ENCODE measurements at places on chromosomes 11 and 22.
A peak's percentile ranks its signal among the peaks of the same experiment; 100 is the strongest.

DNA sequence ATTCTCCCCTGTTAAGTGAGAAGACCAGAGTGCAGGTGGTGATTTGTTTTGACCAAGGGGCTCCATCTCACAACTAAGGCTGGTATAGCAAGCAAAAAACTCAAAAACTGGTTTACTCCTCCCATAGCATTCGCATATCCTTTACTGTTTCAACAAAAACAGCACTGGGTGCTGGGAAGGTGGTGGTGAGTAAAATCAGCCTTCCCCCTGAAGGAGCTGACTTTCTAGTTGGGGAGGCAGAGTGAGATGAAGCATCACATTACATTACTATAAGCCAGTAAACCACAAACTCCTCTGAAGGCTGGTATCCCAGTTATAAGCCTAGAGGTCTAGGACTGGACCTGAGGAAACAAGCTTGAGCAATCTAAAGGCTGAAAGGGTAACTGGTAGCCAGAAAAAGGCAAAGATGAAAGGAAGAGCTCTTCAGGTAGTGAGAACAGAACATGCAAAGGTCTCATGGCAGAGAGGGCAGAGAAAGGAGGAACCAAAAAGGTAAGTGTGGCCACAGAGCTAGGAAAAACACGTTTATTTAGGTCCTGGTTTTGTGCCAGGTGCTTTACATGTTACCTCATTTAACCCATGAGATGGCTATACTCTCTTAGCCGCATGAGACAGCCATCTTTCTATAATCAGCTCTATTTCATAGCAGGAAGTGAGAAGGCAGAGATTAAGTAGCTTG lies 22.3 kb downstream of the TMEM123 start:
- DNase-seq: peak; percentile 17

- DNase-seq: no peak
Measured at GRCh38 chr11:18010121-18010670, 2.7 kb downstream of the SERGEF start.

GRCh38 chr11:57458410-57459163 lies 1.7 kb upstream of the RTN4RL2 start:
- DNase-seq: peak; percentile 25

- DNase-seq: peak; percentile 94
Measured at GRCh38 chr11:44568658-44569473, 3.4 kb downstream of the CD82 start.

DNA sequence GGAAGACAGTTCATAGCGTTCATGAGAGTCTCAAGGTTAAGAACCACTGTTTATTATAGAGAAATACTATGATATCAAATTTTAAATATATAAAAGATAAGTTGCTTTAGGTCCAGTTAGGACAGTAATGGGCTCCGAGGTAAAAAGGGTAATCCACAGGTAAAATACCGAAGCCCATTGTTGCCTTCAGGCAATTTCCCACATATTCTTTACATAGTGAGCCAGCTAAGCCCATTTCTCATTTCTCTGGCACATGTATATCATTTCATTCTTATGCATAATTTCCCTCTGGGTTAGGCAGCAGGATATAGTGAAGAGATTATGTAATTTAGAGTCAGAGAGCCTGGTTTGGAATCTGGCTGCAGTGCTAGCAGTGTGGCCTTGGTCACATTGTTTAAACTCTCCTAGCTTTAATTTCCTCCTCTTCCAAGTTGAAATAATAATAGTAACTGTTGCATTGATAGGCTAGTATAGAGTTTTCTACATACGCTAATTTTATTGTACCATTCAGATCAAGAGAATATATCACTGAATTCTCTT lies 7.6 kb upstream of the POU2AF1 start:
- DNase-seq: no peak

- DNase-seq: peak; percentile 82
Measured at GRCh38 chr11:95692526-95693260, 96.9 kb downstream of the FAM76B start.

GRCh38 chr11:2924381-2924780 lies 4.8 kb downstream of the PHLDA2 start:
- no peak for DNase-seq

- DNase-seq: no peak
Measured at GRCh38 chr11:11777897-11778296, 63.9 kb upstream of the USP47 start.

GRCh38 chr22:41687901-41688364 lies 734 bp downstream of the SNU13 start:
- peak; percentile 27 for DNase-seq

DNA sequence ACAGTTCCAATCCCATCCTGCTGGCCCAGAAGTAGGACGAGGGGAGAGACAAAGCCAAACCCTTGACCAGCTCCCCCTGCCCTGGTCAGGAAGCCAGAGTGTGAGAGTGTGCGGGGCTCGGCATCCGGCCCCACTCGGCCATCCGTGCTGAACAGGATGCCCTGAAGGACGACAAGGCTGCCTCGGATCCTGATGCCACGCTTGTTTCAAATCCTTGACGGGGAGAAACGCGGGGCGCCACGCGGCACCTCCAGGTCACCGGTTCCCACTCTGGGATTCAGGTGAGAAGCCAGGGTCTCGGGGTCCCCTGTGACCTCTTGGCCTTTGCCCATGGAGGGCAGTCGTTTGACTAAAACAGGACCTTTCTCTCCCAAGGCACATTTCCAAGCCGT lies 167.8 kb downstream of the BRD1 start:
- DNase-seq: no peak

DNA sequence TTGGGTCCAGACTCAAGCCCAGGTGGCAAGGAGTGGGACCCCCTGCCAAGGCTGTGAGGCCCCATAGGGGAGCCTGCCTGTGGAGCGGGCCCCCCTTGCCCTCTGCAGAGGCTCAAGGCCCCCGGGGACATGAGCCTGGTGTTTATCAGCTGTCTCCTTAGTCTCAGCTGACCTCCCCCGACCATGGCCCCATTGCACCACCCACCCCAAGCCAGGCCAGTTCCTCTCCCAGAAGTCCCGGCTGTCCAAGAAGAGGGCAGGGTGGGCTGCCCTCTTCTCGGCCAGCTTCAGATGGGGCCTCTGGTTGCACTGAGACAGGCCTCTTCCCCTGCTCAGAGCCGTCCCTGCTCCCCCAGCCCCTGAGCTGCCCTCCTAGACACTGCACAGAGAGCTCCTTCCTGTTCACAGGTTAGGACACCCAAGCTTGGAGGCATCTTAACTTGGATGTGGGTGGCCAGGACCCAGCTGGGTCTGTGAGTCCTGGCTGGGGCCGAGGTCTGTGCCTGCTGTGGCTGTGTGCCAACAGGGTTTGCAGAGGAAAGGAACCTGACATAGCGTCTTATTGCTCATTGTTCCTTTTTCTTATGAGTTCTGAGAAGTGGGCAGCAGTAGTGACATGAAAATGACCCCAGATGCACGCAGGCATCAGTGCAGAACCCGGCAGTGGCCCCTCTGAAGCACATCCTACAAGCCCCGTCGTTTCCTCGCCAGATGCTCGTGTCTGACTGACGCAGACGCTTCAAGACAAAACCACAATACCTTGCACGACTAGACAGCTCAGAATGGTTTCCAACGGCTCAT lies 5.4 kb downstream of the TRABD start:
- DNase-seq: no peak

GRCh38 chr11:63554877-63555223 lies 8.3 kb downstream of the PLAAT2 start:
- no peak for DNase-seq

GRCh38 chr11:100066399-100066798 lies 620.7 kb upstream of the ARHGAP42 start:
- DNase-seq: no peak

DNA sequence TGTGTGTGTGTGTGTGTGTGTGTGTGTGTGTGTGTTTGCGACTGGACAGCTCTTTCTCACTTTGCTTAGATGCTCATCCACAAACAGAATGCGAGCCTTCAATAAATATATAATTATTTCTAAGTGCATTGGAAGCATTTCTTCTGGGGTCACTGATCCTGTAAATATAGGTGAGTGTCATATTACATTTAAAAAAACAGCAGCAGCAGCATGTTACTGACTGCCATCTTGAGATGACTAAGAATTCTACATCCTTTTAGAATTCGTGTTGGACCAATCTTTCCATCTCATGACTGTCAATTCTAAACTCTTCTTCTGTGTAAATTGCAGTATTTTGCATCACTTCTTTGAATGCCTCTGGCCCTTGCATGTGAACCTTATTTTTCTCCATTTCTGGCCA lies 238.0 kb upstream of the DDI1 start:
- DNase-seq: peak; percentile 22

DNA sequence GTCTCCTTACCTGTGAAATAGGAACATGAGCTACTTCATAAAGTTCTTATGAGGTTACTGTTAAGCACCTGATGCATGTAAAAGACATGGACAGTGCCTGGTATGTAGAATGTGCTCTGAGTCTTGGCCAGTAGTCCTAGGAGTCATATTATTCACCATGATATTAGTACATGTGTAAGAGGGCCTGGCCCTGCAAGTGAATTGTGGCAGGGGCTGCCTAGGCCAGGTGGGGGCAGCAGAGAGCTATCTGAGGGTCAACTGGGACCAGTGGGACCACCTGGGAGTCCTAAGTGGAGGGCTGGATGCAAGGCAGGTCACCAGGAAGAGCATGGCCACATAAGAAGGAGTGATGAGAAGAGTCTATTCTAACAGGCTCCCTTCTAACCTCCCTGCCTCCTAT lies 529.5 kb downstream of the SOX6 start:
- DNase-seq: no peak

DNA sequence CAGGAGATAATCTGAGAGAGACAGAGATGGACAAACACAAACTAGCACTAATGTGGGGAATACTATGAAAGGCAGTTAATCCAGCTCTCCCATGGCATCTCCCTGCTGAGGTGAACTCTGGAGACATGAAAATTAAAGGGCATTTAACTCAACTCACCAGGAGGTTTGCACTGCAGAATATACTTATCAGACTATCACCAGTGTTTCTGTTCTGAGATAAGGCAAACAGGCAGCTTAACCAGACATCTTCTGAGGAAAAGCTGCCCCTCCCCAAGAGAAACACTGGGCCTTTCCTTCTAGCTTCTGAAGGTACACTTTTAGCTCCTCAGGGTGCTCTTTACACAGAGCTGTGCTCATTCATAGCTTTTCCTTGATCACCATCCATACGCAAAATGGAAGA lies 85.5 kb downstream of the AMBRA1 start:
- no peak for DNase-seq

DNA sequence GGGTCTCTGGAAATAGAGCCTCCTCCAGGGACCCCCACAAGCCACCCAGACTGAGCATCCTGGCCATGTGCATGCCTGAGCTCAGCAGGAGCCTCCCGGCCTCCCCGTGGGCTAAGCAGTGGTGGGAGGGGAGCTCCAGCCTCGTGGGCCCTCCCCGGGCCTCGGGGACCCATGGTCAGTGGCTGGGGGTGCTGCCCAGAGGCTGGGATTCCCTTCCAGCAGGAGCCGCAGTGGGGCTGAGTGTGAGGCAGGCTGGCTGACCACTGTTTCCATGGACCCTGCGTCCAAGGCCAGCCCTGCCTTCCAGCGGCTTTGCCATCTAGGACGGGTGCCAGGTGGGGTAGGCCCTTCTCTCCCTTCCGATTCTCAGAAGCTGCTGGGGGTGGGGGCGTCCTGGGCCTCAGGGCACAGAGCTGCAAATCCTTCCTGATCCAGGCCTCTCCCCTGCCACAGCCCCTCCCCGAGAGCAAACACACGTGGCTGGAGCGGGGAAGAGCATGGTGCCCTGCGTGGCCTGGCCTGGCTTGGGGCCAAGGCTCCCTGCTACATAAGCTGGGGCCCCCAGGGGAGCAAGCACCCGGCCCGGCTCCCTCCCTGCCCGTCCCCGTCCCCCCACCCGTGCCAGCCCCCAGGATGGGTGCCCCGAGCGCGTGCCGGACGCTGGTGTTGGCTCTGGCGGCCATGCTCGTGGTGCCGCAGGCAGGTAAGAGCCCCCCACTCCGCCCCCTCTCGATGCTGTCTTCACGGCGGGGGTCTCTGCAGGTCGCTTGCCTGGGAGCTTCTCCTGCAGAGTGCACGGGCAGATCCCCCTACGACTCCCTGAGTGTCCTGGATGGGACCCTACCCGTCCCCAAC lies at the start of gene MUC5B:
TSS of gene MUC5B (plus strand) at position 576 of the 855 bp plus-strand sequence. CDS start at position 634, 58 bp downstream.
- no peak for DNase-seq

DNA sequence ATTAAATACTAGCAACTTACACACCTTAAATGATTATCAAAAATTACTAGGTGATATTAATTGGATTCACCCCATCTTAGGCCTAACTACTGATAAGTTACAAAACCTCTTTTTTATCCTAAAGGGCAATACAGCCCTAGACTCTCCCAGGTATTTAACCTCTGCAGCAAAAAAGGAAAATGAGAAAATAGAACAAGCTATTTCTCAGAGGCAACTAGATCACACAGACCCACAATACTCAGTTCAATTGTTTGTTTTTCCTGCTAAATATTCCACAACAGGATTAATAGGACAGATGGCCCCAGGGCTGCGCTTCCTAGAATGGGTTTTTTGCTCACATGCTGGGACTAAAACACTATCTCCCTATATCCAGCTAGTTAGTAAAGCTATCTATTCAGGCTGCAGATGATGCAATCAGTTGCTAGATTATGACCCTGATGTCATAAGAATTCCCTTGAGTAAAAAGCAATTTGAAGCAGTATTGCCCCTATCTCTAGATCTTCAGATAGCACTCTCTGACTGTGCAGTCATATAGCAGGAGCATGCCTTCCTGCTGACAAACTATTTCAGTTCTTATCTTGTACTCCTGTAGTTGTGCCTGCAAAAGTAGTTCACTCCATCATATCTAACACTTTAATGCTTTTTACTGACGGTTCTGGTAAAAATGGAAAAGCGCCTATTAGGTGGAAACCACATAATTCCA lies 1595.5 kb upstream of the TENM4 start:
- DNase-seq: no peak

GRCh38 chr11:39910087-39910486 lies 1549.4 kb downstream of the LRRC4C start:
- DNase-seq: peak; percentile 35

DNA sequence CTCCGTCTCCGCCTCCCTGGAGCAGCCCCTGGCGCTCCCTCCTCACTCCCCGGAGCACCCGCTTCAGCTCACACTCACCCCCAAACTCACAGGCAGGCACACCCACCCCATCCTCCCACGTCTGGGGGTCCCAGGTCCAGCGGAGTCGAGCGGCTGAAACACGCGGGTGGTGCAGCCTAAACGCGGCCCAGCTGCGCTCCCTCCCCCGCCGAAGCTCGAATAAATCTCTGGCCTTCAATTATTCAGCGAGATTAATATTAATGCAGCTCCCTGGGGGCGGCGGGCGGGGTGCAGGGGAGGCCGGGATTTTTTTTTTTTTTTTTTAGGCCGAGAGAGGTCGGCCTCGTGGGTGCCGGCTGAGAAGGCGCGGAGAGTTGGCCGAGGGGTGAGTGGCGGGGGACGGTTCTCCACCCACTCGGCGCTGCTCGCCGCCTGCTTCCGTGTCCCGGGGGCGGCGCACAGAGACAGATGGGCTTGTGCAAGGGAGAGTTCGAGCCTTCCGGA lies 524 bp upstream of the SLC1A2 start:
- no peak for DNase-seq

DNA sequence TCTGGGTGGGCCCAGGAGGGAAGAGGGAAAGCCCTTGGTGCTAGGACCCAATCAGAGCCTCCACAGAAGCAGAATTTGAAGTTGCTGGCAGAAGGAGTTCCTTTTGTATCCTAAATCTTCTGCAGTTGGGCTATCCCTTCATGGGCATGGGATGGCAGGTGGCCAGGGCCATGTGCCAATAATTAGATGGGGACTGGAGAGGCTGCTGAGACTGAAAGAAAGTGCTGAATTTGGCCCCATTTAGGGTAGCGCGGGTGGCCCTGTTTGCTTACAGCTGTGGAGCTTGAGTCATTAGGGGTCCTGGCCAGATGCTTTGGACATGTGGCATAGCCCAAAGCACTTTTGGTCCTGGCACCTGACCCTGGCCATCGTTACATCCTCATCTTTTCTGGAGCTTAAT lies 27.1 kb downstream of the PARVA start:
- no peak for DNase-seq
